GM04504 (cell line): ENCODE measurements at places on chromosomes 6 and 20.
A peak's percentile ranks its signal among the peaks of the same experiment; 100 is the strongest.

GRCh38 chr6:14811775-14812428, 434.0 kb upstream of the JARID2 start:
- DNase-seq = no peak

DNA sequence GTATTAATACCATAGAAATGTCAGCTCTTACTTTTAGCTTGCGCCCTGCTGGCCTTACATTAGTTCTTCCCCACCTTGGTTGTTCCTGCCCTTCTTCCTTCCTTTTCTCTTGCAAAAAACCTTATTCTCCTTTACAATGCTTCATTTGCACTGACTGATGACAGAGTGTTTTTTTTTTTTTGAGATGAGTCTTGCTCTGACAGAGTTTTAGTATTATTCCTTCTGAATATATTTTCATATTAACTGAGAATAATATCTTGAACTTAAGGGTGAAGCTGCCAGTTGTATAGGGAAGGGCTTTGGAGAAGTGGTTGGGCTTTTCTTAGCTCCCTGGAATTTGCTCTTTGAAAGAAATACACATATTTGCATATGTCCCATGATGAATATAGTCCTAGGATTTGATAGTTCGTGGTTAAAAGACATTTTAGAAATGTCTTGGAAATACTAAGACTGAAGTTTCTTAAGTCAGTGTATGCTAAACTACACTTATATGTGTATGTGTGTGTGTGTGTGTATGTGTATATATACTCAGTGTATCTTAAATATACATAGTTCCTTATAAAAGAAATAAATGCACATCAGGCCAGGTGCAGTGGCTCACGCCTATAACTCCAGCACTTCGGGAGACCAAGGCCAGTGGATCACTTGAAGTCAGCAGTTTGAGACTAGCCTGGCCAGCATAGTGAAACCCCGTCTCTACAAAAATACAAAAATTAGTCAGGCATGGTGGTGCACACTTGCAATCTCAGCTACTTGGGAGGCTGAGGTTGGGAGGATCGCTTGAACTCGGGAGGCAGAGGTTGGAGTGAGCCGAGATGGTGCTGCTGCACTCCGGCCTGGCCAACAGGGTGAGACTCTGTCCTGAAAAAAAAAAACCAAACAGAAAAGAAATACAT, 216.1 kb upstream of the MYLIP start:
- DNase-seq = no peak

GRCh38 chr6:16324184-16324583, 85.8 kb downstream of the GMPR start:
- DNase-seq = no peak

DNA sequence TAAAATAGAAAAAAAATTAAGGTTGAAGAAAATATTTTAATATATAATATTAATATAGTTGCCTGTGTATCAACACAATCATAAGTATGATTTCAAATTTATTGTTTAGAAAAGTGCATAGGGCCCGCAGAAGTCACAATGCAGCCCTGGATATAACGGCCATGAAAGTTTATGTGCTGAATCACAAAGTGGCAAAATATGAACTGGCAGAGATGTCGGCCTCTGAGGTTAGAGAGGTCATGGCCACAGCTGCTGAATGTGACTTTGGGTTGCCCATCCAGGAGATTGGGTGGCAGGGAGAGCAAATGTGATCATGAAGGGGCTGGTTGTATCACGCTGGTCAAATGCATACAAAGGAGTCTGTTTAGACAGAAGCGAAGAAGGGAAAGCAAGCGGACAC, 35.7 kb downstream of the COL11A2 start:
- DNase-seq = no peak

- no peak for DNase-seq
Observed at GRCh38 chr6:45783716-45784115, 231.9 kb downstream of the CLIC5 start.

DNA sequence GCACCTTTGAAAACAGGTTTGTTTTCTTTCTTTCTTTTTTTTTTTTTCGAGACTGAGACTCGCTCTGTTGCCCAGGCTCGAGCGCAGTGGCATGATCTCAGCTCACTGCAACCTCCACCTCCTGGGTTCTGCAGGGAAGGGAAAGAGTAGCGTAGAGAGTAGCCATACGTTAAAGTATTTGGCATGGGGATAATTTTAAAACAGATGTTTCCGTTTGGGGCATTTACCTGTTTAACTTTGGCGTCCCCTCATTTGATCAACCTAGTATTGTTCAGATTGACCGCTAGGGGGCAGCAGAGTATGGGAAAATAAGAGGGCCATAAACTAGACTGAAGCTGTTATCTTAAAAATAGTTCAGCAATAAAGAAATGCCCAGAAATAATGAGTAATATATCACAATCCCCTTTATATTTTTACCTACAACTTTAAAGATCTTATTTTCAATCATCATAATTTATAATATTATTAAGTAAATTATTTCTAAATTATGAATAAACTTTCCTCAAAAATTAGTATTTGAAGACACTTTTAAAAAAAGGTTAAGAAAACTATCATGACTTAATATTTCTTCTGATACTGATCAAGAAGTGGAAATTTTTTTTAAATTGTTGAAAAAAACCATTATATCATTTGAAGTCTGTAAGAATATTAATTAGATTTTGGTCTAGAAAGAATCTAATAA, 7.6 kb upstream of the TAAR9 start:
- peak; percentile 22 for DNase-seq

DNA sequence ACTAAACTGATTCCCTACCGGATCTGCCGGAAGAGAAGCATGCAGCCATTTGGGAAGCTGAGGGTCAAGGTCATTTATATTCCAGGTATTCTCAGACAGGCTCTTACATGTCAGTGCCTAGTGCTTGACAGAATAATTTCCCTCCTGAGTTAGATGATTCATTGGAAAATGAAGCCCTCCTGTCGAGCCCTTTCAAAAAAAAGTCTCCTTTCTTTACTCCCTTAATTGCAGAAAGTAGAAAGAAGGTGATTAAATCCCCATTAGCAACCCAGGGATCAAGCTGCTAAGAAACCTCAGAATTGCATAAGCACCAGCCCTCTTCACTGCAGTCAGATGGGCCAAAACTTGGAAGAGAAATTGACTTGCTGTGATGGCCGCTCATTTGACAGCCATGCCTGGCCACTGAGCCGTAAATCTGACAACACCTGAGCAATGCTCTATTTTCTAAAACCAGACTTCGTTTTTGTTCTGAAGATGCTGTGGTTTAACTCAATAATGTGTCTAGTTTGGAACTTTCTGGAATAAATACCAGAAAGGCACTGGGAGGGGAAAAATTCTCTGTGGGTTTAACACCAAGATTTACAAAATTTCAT, 61.0 kb upstream of the ARMH2 start:
- DNase-seq = no peak

- no peak for DNase-seq
Observed at GRCh38 chr6:139184047-139184446, 49.2 kb downstream of the HECA start.

DNA sequence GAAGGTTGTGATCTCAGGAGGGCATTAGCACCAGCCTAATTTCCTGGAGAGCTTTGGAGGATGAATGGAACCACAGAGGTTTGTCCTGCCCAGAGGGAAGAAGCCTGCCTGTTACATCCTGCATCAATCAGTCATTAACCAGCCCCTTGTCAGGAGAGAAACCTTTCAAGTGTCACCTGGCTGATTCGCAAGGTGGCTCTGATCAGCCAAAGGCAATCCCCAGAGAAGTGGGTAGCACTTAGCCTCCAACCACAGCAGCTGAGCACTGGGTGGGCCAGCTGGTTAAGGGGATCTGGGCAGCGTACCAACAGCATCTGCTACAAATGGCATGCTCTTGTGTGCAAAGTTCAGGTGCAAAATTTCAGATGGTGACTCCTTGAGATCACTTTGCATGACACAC, 26.9 kb downstream of the ANKEF1 start:
- no peak for DNase-seq
